Osteoblast (primary cell): ENCODE measurements at places on chromosomes 12 and 14. TPM values are rescaled to one million over a fixed set of nuclear protein-coding genes. Genes with fewer than 3 reads are reported as not detected.

CDK17 gene
- 64.8 and 68.0 TPM in 2 replicates for total RNA-seq

- no peak overlapping the region for H3K4me3 ChIP-seq
- no peak for DNase-seq
- H3K27ac ChIP-seq, result no peak overlapping the region
- H3K36me3 ChIP-seq, result no peaks in the 10 kb centered on the region
These were observed 56.2 kb downstream of the RGS6 start for GRCh38 chr14:71988476-71988875.

- H3K4me3 ChIP-seq, result no peak overlapping the region
- DNase-seq, result peak; percentile 49
- peaks cover 31% of the 10 kb centered on the region for H3K27me3 ChIP-seq
- H3K36me3 ChIP-seq, result no peaks in the 10 kb centered on the region
- H3K4me1 ChIP-seq, result no peaks in the 10 kb centered on the region
These were observed 21.8 kb upstream of the MEG3 start for GRCh38 chr14:100804138-100804537.

- DNase-seq, result peak; percentile 72
- no peaks in the 10 kb centered on the region for H3K27me3 ChIP-seq
- H3K36me3 ChIP-seq, result no peaks in the 10 kb centered on the region
- no peak overlapping the region for H3K4me3 ChIP-seq
- H3K4me1 ChIP-seq, result peaks cover 45% of the 10 kb centered on the region
These were observed 9.0 kb upstream of the OR6J1 start for GRCh38 chr14:22653012-22653621.

MRPL42 gene
- 26.5 and 29.0 TPM in 2 replicates for total RNA-seq

DNA sequence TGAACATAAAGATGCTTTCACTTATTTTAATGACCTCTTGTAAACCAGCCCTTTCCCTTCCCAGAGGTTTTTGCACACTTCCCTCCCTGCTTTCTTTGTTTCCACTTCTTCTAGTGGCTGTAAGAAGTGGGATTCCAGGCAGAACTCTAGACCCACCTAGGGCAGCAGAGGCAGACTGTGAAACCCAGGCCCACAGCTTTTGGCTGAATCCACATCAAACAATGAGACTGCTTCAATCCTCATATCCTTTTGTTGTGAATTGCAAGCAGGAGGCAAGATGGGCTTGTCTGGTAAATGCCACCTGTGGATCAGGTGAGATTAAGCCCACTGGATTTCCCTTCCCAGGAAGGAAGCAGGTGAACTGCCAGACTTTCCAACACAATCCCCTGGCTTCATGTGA, 12.8 kb downstream of the CCDC177 start:
- H3K27me3 ChIP-seq, result peaks cover 70% of the 10 kb centered on the region
- H3K4me1 ChIP-seq, result no peaks in the 10 kb centered on the region
- no peak for DNase-seq
- H3K36me3 ChIP-seq, result no peaks in the 10 kb centered on the region
- no peak overlapping the region for H3K4me3 ChIP-seq
- no peak overlapping the region for H3K27ac ChIP-seq

DNA sequence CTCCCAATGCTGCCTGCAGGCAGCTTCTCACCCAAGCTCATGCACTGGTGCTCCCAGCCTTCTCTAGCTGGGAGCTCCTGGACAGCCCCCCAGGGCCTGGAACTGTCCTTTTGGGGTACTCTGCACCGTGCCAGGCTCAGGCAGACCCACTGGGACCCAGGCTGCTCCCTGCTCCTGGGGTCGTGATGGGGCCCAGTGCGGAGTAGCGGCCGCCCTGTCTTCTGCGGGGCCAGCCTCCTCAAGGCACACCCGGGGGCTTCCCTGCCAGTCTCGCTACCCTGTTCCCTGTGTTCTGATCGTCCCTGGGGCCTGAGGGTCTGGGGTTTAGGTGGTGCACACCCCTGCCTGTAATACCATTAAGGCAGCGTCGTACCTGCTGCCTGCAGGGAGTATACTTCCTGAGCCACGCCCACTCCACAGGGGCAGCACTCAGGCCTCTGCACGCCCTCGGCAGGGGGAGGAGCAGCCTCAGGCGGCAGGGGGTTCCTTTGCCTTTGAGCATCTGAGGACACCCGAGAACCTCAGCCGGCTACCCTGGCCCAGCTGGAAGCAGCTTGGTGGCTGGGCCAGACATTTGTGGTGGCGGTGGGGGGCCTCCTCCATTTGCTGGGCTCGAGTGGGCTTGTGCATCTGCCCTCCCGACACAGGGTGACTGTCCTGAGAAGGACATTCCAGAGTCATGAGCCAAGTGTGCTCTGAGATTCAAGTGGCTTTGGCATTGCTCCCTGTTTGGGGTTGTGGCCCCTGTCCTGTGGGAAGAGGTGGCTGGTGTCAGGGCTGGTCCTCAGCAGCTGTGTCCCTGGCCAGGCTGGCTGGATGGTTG, 9.2 kb upstream of the CRIP2 start:
- H3K27me3 ChIP-seq, result no peaks in the 10 kb centered on the region
- no peak overlapping the region for H3K4me3 ChIP-seq
- no peak overlapping the region for H3K27ac ChIP-seq

DNA sequence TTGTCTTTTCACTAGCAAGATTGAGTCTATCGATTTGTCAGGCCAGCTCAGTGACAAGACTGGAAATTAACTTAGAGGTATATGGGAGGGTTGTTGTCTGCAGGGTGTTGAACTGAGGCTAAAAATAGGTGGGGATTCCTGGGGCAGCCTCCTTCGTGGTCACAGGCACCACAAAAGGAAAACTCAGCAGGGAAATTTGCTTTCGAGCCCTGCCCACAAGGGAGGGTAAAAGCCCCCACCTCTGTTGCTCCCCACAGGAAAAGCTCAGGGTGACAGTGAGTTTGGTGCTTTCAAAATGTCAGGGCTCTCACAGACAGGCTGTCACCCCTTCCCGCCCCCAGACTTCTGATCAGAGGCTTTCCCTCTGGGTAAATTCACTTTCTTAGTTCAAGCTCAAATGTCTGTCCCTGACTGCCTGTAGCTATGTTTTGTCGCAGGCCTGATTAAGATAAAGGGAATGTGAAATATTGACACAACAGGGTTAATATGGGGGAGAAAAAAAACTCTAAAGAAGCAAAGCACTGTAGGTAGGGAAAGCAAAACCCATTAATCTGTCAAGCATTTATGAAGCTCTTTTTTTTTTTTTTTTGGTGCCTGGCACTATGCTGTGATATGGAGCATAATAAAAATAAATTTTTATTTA, 11.7 kb upstream of the NFKBIA start:
- H3K4me3 ChIP-seq, result no peak overlapping the region
- DNase-seq, result no peak
- peak overlapping the region; percentile 5 for H3K27ac ChIP-seq
- peaks cover 34% of the 10 kb centered on the region for H3K4me1 ChIP-seq

GRCh38 chr14:94738751-94739150, 31.2 kb downstream of the GSC start:
- H3K4me1 ChIP-seq, result peaks cover 9% of the 10 kb centered on the region
- no peaks in the 10 kb centered on the region for H3K27me3 ChIP-seq
- no peaks in the 10 kb centered on the region for H3K36me3 ChIP-seq
- no peak overlapping the region for H3K27ac ChIP-seq
- peak; percentile 83 for DNase-seq

KRT82 gene
- not detected in 2 replicates for total RNA-seq

GRCh38 chr12:49847161-49847560, 4.3 kb upstream of the BCDIN3D start:
- DNase-seq, result no peak
- H3K36me3 ChIP-seq, result no peaks in the 10 kb centered on the region
- H3K4me1 ChIP-seq, result peaks cover 10% of the 10 kb centered on the region

DNA sequence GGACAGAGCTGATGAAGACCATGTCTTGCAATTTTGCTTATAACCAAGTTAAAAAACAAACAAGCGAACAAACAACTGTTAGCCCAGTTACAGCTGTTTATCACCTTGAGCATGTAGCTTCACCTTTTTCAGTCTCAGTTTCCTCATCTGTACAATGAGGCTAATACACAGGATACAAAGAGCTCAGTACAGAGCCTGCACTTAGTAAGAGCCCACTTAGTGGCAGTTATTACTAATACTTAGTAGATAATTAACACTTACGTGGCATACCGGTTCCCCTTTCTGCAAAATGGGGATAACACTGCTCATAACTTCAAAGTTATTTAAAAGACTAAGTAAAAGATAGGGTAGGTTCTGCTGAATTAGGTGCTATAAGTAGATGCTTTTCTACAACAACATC, 228.0 kb downstream of the MON2 start:
- H3K4me1 ChIP-seq, result peaks cover 41% of the 10 kb centered on the region
- H3K4me3 ChIP-seq, result no peak overlapping the region
- H3K27me3 ChIP-seq, result no peaks in the 10 kb centered on the region

- H3K27ac ChIP-seq, result no peak overlapping the region
- no peaks in the 10 kb centered on the region for H3K36me3 ChIP-seq
- no peak for DNase-seq
- H3K4me3 ChIP-seq, result no peak overlapping the region
These were observed 64.5 kb downstream of the BCL11B start for GRCh38 chr14:99207456-99207855.

DNA sequence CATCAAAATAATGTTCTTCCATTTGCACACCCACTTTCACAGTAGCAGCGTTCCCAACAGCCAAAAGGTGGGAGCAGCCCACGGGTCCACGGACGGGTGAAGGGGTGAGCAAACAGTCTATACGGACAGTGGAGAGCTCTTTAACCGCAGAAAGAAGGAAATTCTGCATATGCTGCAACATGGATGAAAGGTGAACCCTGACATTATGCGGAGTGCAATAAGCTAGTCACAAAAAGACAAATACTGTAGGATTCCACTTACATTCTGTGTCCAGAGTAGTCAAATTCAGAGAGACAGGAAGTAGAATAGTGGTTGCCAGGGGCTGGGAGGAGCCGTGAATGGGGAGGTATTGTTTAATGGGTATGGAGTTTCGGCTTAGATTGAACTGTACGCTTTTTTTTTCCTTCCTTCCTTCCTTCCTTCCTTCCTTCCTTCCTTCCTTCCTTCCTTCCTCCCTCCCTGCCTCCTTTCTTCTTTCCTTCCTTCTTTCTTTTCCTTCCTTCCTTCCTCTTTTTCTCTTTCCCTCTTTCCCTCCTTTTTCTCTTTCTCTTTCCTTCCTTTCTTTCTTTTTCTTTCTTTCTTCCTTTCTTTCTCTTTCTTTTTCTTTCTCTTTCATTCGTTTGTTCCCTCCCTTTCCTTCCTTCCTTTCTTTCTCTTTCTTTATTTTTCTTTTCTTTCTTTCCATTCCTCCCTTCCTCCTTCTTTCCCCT, 15.8 kb upstream of the ANKRD9 start:
- peak overlapping the region; percentile 67 for H3K27ac ChIP-seq
- H3K4me3 ChIP-seq, result peak overlapping the region; percentile 90
- H3K36me3 ChIP-seq, result no peaks in the 10 kb centered on the region
- H3K4me1 ChIP-seq, result peaks cover 10% of the 10 kb centered on the region

- H3K36me3 ChIP-seq, result peaks cover 62% of the 10 kb centered on the region
- DNase-seq, result peak; percentile 95
- peak overlapping the region; percentile 51 for H3K4me3 ChIP-seq
- no peaks in the 10 kb centered on the region for H3K27me3 ChIP-seq
- H3K27ac ChIP-seq, result peak overlapping the region; percentile 76
- H3K4me1 ChIP-seq, result peaks cover 9% of the 10 kb centered on the region
These were observed 26.4 kb downstream of the SFSWAP start for GRCh38 chr12:131737150-131737827.

- no peak overlapping the region for H3K4me3 ChIP-seq
- no peak for DNase-seq
- H3K36me3 ChIP-seq, result no peaks in the 10 kb centered on the region
- no peaks in the 10 kb centered on the region for H3K27me3 ChIP-seq
- no peaks in the 10 kb centered on the region for H3K4me1 ChIP-seq
- no peak overlapping the region for H3K27ac ChIP-seq
These were observed 148.8 kb downstream of the ZFP36L1 start for GRCh38 chr14:68644101-68644500.

GRCh38 chr12:94245631-94246383, 97.4 kb downstream of the PLXNC1 start:
- DNase-seq, result no peak
- H3K27ac ChIP-seq, result no peak overlapping the region
- peaks cover 18% of the 10 kb centered on the region for H3K27me3 ChIP-seq
- no peak overlapping the region for H3K4me3 ChIP-seq

DNA sequence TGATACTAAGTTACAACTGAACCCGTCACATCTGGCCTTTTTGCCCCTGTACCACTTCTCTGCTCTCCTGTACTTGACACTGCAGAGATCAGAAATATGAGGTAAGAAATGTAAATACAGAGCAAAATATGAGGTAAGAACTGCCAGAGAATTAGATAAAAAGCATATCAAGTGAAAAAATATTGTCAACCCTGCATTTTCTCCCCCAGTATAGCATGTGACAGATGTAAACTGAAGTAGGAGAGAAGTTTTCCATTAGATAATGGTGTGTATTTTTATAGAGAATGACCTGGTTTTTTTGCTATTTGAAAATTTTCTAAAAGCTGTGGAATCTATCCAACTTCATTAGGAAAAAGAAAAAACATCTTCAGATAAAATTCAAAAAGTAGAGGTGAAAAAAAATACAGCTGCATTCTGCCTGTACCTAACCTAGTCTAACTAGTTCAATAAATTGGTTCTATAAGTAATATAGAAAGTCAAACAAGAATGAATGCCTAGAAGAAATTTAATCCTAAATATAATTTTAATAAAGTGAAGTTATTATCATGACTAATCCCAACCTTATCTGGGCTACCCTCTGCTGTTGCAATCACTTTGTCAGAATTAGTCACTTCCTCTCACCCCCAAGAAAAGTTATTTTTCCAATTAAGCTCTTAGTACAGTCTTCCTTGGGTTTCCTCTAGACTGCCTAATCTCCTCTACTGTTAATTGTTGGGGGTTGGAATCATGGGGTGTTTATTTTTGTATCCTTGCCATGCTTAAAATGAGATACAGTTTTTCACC, 210.0 kb downstream of the RASSF9 start:
- H3K27ac ChIP-seq, result peak overlapping the region; percentile 56
- H3K4me3 ChIP-seq, result no peak overlapping the region
- peaks cover 25% of the 10 kb centered on the region for H3K4me1 ChIP-seq
- H3K27me3 ChIP-seq, result no peaks in the 10 kb centered on the region
- no peaks in the 10 kb centered on the region for H3K36me3 ChIP-seq
- peak; percentile 69 for DNase-seq

CCDC177 gene
- not detected in 2 replicates for total RNA-seq

DNA sequence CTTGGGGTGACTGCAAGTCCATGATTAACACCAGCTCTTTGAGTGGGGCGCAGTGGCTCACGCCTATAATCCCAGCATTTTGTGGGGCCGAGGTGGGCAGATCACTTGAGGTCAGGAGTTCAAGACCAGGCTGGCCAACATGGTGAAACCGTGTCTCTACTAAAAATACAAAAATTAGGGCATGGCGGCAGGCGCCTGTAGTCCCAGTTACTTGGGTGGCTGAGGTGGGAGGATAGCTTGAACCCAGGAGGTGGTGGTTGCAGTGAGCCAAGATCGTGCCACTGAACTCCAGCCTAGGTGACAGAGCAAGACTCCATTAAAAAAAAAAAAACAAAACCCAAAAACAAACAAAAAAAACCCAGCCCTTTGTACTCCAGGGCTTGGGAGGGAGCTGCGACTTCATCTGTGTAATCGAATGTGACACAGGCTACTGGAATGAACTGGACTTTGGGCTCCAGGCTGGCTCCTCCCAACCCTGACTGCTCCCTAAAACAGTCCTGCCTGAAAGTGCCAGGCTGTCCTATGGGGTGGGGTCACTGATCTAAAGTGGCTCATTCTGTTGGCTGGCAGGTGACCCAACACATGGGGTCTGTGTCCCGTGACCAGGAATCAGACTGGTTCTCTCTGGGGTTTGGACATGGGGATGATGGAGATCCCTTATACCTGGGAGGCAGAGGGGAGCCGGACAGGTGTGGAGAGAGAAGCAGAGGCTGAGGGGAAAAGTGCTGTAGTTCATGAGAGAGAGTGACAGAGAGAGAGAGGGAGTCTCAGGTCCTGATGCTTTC, 9.3 kb upstream of the C12orf43 start:
- peaks cover 3% of the 10 kb centered on the region for H3K4me1 ChIP-seq
- no peaks in the 10 kb centered on the region for H3K36me3 ChIP-seq
- no peaks in the 10 kb centered on the region for H3K27me3 ChIP-seq
- no peak overlapping the region for H3K4me3 ChIP-seq
- H3K27ac ChIP-seq, result no peak overlapping the region

RFX4 gene
- total RNA-seq, result not detected in 2 replicates
